ENCODE measurements at places on chromosomes 13 and 19.

GRCh38 chr13:50677258-50677657, 166.2 kb downstream of the DLEU7 start:
- DNase-seq: no peak

DNA sequence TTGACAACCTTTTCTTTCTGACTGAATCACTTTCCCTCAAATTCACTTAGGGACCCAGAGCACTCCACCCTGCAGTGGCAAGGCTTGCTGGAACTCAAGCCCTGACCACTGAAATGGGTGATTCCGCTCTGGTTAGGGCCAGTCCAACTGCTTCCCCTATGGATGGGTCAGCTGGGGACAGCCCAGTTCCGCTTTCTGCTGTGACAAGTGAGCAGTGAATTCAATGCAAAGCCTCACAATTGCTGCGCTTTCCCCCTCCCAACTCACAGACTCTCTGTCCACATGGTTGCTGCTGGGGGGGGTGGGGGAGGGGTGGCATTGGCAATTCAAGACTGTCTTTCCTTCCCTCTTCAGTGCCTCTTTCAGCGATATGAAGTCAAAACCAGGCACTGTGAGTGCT, 18.7 kb downstream of the CD70 start:
- DNase-seq: no peak

GRCh38 chr13:35876601-35877000, 254.6 kb downstream of the DCLK1 start:
- DNase-seq: no peak

GRCh38 chr13:66159511-66159910, 1070.6 kb downstream of the PCDH9 start:
- no peak for DNase-seq

DNA sequence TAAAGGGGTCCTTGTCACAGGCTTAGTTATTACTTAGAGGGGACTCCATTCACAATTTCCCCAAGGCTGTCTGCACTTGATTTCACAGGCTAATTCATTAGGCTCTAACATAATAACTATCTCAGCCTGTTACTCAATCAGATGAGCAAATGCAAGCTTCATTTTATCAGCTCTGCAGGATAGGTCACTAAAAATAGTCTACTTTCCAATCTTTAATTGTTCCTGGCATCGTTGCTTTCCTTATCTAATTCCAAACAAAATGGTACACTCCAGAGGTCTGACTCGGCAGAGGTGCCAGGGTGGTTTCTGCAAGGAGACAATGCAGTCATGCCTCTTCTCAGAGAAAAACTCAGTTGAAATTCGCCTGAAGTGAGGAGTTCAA, 69.7 kb upstream of the SLC15A1 start:
- no peak for DNase-seq

GRCh38 chr13:36518707-36519106, 86.4 kb downstream of the CCNA1 start:
- no peak for DNase-seq

- DNase-seq: no peak
These were observed 27.4 kb downstream of the NDFIP2 start for GRCh38 chr13:79508224-79508961.

DNA sequence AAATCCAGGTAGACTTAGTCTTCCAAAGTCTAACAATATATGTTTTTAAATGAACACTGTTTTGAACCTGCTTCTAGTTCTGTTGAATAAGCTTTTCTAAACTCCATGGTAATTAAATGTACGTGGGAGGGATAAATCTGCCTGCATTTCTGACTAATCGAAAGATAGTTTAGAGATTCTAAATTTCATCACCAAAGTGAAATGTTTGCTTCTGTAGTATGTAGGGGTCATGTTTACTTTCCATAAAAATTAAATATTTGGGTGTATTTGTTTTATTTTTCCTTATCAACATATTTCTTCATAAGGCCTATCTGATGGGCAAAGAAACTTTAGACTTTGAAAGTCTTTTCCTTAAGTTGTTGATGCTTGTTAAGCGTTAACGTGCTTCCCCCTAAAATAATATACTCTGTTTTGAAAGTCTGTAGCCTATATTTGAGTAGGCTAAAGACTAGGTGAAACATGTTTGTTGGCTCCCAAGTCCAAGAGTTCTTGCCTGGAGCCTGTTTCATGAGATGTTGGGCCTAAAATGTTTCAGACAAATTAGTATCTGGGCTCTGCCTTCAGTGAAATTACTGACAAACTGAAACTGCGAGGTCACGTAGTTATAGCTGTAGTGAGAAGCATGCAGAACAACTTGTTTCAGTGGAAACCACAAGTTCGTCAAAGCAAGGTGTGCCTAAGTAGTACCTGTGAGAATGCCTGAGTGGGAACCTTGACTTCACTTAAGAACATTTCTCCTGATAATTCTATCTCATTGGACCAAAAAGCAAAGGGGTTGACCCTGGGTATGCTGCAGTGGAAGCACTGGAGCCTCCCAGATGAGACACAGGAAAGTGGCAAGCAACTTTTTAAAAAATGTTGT, 126.2 kb downstream of the LMO7 start:
- no peak for DNase-seq

- no peak for DNase-seq
These were observed 22.2 kb downstream of the EFNB2 start for GRCh38 chr13:106513025-106513983.

GRCh38 chr19:54473071-54473891, at the start of gene CDC42EP5:
TSS of gene CDC42EP5 (minus strand) at chr19:54473296. CDS start at chr19:54465547, 7,749 bp downstream.
- DNase-seq: no peak

DNA sequence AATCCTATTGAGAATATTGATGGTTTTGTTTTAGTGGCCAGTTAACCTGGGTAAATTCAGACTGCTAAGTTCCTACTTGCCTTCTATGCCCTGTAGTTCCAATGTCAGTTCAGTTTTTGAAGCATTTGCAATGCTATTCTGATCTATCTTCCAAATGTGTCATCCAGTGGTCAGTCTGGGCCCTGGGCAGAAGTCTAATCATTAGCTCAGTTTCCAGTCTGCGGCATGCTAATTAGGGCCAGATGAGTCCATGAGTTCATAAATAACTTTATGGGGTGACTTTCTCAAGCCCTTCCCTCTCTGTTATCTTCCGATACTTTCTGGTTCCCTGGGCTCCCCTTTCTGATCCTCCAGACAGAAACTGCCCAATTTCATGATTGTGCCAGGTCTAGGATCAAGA, 32.7 kb downstream of the FAM187B start:
- DNase-seq: no peak

GRCh38 chr13:45809801-45810394, 41.7 kb downstream of the SIAH3 start:
- no peak for DNase-seq

DNA sequence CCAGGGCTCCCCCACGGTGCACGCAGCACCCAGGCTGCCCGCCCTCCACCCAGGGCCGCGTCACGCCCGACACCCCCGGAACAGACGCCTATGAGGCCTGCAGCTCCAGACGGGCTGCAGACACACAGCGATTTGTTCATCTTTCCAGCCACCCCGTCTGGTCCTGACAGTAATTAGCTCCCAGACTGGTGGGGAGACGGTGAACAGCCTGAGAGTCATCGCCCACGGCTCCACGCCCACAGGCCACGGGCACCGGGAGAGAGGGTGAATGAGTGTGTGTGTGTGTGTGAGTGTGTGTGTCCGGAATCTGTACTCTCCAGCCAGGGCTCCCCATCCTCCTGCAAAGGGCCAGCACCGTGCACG, 18.1 kb downstream of the GADD45B start:
- no peak for DNase-seq

Data from cerebellar nuclear complex (tissue), 1 donor.